ENCODE measurements at places on chromosomes 3 and 15.

GRCh38 chr3:29628795-29629194 lies 347.9 kb downstream of the RBMS3 start:
- no peak for DNase-seq

DNA sequence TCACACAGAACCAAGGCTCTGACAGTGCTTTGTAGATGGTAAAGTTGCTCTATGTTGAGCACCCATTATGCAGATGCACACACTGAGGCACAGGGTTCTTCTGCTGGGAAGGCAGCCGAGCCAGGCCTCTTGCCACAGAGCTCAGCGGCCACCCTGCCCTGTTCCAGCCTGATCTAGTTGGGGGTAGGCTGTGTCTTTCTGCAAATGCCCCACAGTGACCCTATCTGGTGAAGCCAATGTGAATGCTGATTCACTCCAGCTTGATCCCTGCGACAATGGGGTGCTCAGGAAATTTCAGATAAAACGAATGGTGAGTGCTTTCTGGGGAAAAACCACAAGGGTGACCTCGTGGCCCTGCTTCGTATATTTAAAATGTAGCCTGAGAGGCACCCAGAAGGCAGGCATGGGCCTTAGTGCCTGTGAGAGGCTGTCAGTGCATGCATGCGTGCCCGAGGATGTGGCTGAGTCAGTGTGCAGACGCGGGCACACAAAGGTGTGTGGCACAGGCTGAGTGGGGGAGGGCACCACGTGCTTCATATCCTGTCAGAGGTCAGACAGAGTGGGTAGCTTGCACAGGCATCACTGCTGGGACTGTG lies 85.7 kb downstream of the ATP2B2 start:
- DNase-seq, result no peak

- no peak for DNase-seq
Measured at GRCh38 chr3:74387111-74387735, 227.2 kb downstream of the CNTN3 start.

DNA sequence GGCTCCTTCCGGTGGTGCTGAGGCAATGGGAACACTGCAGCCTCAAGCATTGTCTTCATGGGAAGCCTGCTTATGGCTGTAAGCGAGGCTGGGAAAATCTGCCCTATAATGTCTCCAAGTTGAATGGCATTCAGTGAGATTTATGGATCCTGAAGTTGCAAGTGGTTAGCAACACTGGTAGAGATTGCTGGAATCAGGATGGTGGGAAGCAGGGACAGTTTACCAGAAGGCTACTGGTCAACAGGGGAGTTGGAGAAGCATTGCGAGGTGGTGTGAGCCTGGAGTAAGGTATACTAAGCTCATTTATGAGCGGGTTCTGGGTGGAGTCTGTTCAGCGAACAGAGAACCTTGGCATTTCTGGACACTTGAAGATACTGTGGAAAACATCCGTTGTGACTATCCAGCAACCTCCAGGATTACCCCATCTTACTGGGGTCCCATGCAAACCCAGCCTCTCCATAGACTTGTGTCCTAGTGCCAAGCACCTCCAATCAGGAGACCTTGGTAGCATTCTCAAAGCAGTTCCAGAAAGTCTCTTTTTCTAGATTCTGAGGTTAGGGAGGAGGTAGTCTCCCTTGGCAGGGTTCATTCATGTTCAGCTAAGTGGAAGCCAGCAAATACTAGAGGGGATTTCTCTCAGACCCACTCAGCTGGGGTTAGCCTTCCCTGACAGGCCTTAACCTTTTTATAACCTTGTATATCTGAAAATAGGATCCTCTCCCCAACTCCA lies 7.3 kb downstream of the RPSA start:
- no peak for DNase-seq

Measured in type B pancreatic cell (in vitro differentiated cells).